ENCODE measurements at places on chromosomes 5 and 9.

DNA sequence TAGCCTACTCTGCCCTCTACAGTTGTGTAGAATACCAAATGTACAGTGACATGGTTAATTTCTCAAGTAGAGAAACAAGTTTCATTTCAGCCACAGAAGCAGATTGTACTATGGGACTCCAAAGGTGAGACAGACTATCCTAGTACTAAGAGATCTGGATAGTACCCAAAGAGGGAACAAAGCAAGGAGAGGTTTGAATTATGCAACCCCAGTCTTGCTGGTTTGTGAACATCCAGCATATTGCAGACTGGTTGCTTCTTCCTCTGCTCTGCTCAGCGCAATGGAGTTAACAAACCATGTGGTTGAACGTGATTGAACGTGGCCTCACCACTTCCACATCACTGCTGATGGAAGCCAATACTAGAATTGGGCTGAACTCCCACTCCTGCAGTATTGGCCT, 43.3 kb upstream of the ALDOB start:
- DNase-seq, result no peak

- no peak for DNase-seq
Measured at GRCh38 chr5:98200726-98201541, 572.5 kb upstream of the RGMB start.

DNA sequence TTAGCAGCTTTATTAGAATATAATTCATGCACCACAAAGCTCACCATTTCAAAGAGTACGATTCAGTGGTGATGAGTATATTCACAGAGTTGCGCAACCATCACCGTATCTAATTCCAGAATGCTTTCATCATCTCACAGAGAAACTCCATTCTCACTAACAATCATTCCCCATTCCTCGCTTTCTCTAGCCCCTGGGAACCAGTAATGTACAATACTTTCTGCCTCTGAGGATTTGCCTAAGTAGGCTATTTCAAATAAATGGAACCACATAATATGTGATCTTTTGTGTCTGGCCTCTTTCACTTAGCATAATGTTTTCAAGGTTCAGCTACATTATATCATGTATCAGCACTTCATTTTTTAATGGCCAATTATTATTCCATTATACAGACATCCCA, 145.1 kb upstream of the ADAMTS16 start:
- no peak for DNase-seq

DNA sequence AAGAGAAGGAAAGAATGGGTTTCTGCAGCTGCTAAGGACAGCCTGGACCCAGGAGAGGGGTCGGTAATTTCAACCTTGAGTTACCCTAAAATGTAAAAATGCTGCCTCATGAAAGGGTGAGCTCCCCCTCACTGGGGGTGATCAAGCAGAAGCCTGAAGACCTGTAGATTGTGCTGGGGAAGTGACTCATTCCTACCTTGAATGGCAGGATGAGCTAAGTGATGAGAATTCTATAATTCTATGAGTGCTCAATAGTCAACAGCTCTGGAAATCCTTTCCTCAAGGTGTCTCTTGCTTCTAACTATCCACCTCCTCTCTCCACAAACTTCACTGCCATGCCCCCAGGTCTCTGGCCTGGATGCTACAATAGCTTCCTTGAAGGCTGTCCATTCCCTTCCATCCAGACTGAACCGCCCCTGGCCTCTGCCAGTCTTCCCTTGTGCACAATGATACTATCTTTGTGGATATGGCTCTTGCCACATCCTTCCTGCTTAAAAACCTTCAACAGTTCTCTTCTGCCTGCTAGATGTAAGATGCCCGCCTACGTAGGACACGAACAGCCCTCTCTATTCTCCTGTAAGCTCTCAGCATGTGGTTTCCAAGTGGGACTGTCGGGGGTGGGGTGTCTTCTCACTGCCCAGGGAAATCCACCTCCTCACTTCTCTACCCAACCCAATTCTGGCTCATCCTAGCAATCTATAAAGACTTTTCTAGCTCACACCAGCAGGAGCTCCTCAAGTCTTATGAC, 50.6 kb downstream of the PTPN3 start:
- no peak for DNase-seq

GRCh38 chr5:99721506-99721905, 792.7 kb upstream of the CHD1 start:
- DNase-seq, result no peak

DNA sequence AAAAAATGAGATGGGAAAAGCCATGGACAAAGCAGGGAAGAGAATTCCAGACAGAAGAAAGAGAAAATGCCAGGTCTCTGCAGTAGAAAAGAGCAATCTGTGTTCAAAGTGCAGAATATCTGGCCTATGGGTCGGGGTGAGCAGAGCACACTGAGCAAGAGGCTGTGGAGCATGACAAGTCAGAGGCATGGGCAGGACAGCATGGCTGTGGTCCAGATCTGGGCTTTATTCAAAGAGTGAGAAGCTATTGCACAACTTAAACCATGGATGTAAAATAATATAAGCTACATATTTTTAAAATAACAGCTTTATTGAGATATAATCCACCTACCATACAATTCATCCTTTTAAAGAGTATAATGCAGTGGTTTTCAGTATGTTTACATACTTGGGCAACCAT, 133.1 kb upstream of the SPDL1 start:
- DNase-seq, result no peak

GRCh38 chr9:5628183-5628529, 751 bp upstream of the RIC1 start:
- peak; percentile 29 for DNase-seq

GRCh38 chr9:127930231-127931091, at the start of gene PIP5KL1:
Gene PIP5KL1 (minus strand): TSS chr9:127930777. CDS start chr9:127930752, 25 bp downstream.
- peak; percentile 98 for DNase-seq

- DNase-seq, result peak; percentile 49
Measured at GRCh38 chr9:131976157-131977108, 103.2 kb downstream of the MED27 start.

DNA sequence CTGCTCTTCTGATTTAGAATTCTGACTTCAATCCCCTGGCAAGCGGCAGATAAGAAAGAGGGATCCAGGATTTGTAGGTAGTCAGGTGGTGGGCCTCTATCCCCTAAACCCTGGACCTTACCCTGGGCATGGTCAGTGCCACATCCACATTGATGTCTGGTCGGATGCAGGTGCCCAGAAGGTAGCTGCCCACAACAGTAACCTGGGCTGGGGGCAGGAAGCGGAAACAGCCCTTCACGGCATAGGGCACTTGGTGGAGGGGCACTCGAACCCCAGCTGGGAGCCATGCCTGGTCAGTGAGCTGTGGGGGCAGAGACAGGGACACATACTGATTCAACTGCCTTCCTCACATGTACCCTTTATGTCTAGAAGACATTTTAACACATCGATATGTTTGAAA, 3.8 kb downstream of the NOL6 start:
- DNase-seq, result no peak

DNA sequence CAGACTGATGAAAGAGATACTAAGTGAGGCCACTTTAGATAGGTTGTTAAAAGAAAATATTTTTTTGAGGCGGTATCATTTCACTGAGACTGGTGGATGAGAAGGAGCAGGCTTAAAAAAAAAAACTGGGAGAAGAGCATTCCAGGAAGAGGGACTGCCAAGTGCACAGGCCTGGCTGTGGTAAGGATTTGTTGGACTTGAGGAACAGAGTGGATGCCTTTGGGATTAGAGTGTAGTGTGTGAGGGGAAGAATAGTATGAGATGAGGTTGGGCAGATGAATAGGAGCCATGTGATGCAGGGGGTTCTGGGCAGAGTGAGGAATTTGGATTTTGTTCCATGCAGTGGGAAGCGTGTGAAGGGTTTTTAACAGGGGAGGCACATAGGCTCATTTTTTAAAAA, 57.9 kb downstream of the PBX3 start:
- no peak for DNase-seq

GRCh38 chr5:106574820-106575219, 1095.9 kb downstream of the EFNA5 start:
- DNase-seq, result no peak

GRCh38 chr5:174145821-174146220, 100.3 kb downstream of the NSG2 start:
- DNase-seq, result peak; percentile 87

DNA sequence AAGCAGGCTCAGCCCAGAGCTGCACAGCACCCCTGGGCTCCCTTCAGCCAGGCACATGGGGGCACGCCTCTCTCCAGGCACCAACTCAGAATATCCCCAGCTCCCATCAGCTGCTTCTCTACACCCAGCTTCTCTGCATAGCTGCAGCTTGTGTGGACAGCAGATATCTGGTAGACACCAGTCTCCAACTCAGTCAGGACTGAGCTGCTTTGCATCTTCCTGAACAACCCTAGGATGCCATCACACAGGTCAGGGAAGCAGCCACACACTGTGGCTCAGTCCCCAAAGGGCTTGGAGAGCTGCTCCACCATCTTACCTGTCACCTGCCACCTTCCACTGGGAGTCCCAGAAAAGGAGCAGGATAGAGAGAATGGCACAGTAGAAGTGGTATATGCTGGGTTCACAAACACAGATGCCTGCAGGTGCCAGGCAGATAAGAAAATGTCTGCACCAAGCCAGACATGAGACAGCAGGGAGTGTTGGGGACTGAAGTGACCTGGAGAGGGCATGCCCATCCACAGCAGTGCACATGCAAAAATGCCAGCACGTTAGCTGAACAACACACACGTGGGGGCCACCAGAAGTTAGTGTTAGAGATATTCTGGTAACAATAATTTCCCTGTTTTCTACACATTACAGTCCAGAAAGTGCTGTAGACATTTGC, 42.0 kb downstream of the THBS4 start:
- DNase-seq, result no peak

- no peak for DNase-seq
Measured at GRCh38 chr5:150066901-150067396, 19.4 kb downstream of the CSF1R start.

DNA sequence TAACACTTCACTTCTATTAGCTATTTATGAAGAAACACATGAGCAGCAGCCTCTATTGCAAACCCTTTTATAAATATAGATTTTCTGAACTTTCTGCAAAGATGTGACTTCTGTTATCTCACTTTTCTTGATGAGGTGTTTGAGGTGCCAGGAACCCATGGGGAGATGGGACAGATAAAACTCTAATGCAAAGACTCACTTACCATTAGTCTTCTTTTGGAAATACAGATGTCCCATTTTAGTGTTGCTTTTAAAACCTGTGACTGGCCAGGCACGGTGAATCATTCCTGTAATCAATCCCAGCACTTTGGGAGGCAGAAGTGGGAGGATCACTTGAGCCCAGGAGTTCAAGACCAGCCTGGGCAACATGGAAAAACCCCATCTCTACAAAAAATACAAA, 171.3 kb upstream of the GAS1 start:
- no peak for DNase-seq

DNA sequence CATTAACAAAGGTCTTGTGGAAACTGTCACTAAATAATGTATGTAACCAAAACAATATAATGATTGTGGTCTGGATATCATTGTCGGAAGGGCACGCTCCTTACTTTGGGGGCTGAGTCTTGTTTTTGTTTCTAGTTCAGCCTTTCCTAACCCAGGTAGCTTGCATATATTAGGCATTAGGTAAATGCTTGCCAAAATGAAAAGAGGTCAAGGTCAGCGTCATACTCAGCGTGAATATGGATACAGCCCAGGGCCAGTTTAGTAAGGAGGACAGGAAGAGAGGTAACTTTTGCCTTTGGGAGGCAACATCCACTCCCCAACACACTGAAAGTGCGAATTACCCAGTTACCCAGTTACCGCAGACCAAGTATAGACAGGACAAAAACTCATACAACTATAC, 171.4 kb downstream of the RAB3C start:
- no peak for DNase-seq

GRCh38 chr9:68710111-68710471, 5.1 kb downstream of the PIP5K1B start:
- no peak for DNase-seq

GRCh38 chr5:155699385-155699784, 627.6 kb upstream of the SGCD start:
- no peak for DNase-seq

DNA sequence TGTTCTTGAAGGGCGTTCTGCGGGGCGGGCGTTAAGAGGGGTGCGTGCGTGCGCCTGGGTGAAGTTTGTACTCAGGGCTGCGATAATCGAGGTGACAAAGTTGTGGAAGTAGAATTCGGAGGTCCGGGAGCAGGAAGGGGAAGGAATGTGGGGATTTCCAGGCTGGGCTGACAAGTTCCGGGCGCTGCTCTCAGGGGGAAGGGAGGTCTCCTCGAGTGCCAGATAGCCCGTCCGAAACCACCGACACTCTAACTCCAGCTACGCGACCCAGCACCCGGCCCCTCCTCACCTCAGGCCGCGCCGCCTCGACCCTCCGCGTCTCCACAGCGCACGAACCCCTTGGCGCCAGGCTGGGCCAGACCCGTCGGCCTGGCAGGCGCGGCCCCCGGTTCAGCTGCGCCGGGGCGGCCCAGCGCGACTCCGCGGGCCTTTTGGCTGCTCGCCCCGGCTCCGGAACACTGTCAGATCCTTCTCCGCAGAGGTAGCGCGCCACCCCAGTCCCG, at the start of gene IL6ST:
IL6ST (minus strand) TSS at position 469 of the 503 bp plus-strand sequence. CDS start 18,685 bp downstream, outside the sequence.
- DNase-seq, result no peak

DNA sequence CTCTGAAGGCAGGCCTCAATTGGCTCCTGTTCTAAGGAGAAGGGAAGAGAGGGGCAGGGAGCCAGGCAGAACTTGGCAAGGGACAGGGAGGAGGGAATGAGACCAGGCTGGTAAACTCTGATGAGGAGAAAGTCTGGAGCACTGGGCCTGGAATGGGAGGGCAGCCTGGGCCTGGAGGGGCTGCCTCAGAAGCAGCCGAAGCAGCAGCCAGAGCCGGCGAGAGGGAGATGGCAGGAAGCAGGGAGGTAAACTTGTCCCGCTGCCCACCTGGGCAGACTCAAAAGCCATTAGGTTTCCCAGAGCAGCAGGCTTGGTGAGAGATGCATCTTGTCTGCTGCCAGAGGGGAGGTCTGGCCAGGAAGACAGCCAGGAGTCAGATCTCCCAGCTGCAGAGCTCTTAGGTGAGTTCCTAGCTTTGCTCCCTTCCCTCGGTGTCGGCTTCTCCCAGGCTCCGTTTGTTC, 37.0 kb upstream of the CRB2 start:
- DNase-seq, result peak; percentile 36

DNA sequence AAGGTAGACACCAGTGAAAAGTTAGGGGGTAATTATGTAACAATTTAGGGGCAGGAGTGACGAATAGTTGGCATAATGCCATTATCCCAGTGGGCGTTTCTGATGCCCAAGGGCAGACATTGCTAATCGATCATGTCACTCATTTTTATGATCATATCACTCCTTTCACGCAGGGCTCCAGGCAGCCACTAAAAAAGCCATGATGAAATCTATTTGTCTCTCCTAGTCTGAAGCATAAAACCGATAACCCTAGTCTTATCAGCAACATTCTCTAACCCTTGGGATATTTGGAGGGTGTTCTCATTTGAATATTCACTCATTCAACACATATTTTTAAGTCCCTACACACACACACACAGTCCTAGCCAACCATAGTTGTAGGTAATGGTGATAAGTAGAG, 114.9 kb downstream of the NMUR2 start:
- no peak for DNase-seq

- DNase-seq, result no peak
Measured at GRCh38 chr5:126023994-126024441, 399.2 kb upstream of the GRAMD2B start.
